LHCN-M2 (cell line): ENCODE measurements at places on chromosomes 2 and 18. TPM values are rescaled to one million over a fixed set of nuclear protein-coding genes. Genes with fewer than 3 reads are reported as not detected.

GRCh38 chr2:222232372-222232771 is 66.4 kb downstream of the PAX3 start:
- DNase-seq: no peak

GRCh38 chr2:205216580-205216979 is 465.7 kb upstream of the NRP2 start:
- no peak for DNase-seq

PROKR1 gene
- total RNA-seq: not detected in 2 replicates

- DNase-seq: peak; percentile 74
Measured at GRCh38 chr2:159118859-159119500, 150.5 kb downstream of the TANC1 start.

CPO gene
- total RNA-seq: not detected in 2 replicates

GRCh38 chr18:41579185-41579584 is 375.8 kb upstream of the PIK3C3 start:
- DNase-seq: no peak

GRCh38 chr2:122804494-122804893 is 1049.0 kb downstream of the TSN start:
- peak; percentile 0 for DNase-seq

RTP5 gene
- total RNA-seq: not detected in 2 replicates

GRCh38 chr2:72934683-72935610 is 17.6 kb downstream of the EMX1 start:
- DNase-seq: no peak

- no peak for DNase-seq
Measured at GRCh38 chr2:209696836-209697711, 74.6 kb upstream of the UNC80 start.

DNA sequence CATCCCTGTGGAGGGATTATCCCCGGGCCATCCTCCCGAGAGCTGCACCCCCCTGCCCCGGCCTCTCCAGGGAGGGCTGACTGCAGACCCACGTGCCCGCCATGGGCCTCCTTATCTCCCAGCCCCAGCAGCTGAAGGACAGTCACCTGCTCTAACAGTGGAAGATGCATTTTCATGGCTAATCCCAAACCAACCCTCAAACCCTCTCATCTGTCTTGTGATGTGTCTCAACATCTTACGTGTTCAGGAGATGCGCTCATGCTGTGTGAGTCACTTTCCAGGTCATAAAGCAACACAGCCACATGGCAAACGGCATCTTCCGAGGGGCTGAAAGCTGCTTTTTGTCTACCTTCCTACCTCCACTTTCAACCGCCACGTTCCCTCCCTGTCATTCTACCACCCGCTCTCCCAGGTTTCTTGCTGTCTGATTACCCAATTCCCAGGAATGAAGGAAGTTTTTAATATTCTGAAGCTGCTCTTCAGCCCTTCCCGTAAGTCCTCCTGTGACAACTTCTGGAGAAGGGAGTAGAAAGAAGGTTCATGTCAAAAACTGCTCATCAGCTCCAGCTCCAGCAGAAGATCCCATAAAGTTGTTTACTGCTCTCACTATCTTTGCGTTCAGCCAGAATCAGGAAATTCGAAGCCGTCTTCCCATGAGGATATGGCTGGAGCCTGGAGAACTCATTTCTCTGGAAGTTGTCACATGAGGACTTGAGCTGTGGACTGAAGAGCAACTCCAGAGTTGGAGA is 54.5 kb downstream of the MBP start:
- no peak for DNase-seq

DNA sequence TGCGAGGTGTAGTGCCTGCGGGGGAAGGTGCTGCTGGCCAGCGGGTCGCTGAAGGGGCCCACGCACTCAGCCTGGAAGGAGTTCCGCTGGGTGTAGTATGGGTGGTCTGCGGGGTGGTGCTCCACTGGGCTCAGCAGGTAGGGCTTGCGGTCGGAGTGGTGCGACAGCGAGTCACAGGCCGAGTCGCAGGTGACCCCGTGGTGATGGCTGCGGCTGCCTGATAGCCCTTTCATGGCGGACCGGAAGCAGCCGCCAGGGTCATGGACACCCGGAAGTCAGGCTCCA is 429.8 kb downstream of the TGIF1 start:
- no peak for DNase-seq

GRCh38 chr2:196271795-196272194 is 100.4 kb upstream of the STK17B start:
- DNase-seq: no peak

- no peak for DNase-seq
Measured at GRCh38 chr2:99275882-99276281, 20.4 kb upstream of the LYG2 start.

DNA sequence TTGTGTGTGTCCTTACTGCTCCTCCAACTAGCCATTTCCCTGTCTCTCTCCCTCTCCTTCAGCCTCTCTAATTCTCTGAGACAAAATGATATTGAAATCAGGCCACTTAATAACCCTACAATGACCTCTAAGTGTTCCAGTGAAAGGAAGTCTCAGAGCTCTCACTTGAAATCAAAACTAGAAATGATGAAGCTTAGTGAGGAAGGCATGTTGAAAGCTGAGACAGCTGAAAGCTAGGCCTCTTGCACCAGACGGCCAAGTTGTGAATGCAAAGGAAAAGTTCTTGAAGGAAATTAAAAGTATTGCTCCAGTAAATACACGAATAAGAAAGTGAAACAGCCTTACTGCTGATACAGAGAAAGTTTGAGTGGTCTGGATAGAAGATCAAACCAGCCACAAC is 72.9 kb downstream of the PRKCE start:
- DNase-seq: no peak

- no peak for DNase-seq
Measured at GRCh38 chr2:46779447-46779941, 136.1 kb downstream of the MCFD2 start.

- no peak for DNase-seq
Measured at GRCh38 chr2:81266106-81266505, 961.6 kb upstream of the LRRTM1 start.

- peak; percentile 19 for DNase-seq
Measured at GRCh38 chr2:149365931-149366583, 35.7 kb downstream of the LYPD6 start.

DNA sequence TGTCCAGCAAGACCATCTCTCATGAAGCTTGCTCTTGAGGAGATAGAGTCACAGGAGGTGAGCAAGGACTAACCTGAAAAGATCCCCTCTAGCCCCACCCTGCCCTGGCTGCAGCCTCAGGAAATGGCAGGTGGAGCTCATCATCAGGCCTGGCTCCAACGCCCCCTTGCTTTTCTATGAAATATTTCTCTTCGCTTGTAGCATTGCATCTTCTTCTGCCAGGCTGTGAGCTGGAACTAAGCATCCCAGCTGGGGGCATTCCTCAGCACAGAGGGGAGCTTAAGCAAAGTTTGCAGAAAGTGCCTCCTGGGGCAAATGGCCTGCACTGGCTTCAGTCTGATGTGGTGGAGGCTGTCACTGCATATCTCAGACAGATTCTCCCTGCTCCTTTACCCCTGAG is 90.1 kb upstream of the LGALSL start:
- no peak for DNase-seq

- DNase-seq: no peak
Measured at GRCh38 chr2:106292627-106293026, 98.5 kb upstream of the UXS1 start.

DNA sequence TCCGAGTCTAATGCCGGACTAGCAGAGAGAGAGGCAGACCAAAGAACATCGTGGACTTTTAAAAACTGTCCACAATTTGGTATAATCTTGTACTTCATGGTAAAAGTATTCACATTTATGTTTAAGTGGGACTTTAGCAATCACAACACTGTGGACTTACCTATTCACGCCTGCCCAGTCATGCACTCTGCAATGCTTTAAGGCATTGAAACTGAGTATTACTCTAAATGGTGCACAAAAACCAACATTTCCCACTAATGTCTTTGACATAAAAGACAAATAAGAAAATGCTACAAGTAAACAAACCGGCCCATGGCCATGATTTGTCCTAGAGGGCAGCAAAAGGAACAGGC is 91.3 kb downstream of the ACVR1 start:
- DNase-seq: no peak

DNA sequence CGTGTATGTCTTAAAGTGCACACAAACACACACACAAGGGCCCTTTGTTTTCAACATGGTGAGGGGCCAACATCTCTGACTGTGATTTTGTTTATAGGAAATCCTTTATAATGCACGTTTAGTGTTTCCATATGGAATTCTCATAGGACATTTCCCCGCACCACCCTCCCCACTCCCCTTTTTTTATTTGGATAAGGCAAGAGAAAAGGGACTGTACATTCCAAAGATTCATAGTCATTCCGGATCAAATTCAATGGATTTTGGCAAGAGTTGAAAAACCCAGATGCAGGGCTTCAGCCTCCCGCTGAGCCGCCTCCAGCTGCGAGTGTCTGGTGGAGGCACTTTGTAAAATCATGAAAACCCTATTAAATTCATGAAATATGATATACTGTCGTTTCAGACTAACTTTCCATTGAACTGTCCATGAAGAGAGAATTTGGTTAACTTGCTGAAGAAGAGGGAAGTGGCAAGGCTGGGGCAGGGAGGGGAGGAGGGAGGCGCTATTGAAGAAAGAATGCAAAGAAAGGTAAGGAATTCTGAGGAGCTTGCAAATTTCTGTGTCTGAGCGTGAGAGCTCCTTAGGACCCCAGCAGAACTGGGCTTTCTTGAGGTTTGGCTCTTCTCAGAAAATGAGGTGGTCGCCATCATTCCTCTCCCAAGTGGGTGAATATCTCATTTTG is 25.8 kb upstream of the SLC14A2 start:
- peak; percentile 87 for DNase-seq

DNA sequence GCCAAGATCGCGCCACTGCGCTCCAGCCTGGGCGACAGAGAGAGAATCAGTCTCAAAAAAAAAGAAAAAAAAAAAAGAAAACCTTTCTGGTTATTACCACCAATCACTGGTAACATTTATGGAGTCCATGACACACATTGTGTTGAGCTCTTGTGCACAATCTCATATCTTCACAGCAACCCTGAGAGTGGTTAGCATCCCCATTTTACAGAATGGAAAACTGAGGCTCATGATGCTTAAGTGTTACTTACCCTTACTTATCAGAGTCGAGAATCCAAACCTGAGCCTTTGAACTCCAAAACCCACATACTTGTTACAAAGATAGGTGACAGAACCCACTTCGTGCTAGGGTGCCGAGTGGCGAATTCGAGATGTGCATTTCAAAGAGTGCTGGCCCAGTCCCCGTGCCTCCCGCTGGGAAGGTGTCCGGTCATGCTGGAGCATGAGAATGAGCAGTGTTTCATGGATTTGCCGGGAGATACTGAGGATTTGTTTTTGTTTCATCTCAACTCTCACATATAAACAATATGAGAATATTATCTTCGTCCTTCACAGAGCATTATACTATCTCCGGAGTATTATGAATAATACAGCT is 50.9 kb downstream of the CYP27C1 start:
- no peak for DNase-seq

ST3GAL5 gene
- total RNA-seq: 34.4 and 55.0 TPM in 2 replicates

FHOD3 gene
- 8.5 and 8.7 TPM in 2 replicates for total RNA-seq

GRCh38 chr2:240998995-240999791 is 775 bp downstream of the SNED1 start:
- no peak for DNase-seq

DYNC2LI1 gene
- 20.9 and 21.8 TPM in 2 replicates for total RNA-seq

- DNase-seq: no peak
Measured at GRCh38 chr18:51339856-51340255, 142.4 kb upstream of the MEX3C start.

ALPI gene
- not detected in 2 replicates for total RNA-seq

RGPD8 gene
- total RNA-seq: 4.1 and 4.2 TPM in 2 replicates

- no peak for DNase-seq
Measured at GRCh38 chr18:45834306-45834705, 8.8 kb downstream of the SIGLEC15 start.

DNA sequence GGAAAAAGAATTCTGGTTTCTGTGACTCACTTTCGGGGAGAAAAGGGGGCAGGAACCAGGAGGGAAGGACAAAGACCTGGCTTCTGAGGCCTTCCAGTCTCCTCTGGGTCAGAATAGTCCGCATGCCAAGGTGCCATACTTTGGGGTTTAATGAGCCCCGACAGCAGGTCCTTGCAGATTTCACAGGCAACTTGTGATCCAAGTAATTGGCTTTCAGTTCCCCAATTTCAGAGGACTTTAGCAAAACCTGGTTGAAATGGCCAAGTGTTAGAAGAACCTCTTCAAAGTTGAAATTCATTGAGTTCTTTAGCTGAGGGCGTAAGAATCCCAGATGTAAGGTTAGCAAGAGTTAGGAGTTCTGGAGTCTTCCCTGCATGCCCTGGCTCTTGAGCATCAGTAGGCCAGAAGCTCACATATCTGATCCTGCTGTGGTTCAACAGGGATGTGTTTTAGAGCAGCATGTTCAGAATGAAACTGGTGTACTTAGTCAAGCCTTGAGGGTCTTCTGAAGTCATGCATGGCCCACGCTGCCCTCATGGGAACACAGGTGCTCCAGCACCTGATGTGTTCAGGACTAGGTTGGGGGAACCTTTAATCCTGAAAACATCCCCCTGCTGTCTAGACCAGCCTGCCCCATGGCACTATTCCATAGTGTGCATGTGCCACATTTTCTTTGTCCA is 143.0 kb downstream of the NUP35 start:
- no peak for DNase-seq

- peak; percentile 66 for DNase-seq
Measured at GRCh38 chr2:83850071-83850725, 608.9 kb downstream of the SUCLG1 start.

- DNase-seq: no peak
Measured at GRCh38 chr2:172345956-172346555, 81.3 kb upstream of the ITGA6 start.

- DNase-seq: no peak
Measured at GRCh38 chr2:8750221-8750620, 68.4 kb downstream of the ID2 start.

GRCh38 chr2:241852116-241852980 is 6.3 kb downstream of the PDCD1 start:
- DNase-seq: no peak

- DNase-seq: no peak
Measured at GRCh38 chr2:205957452-205958154, 128.4 kb downstream of the INO80D start.

DNA sequence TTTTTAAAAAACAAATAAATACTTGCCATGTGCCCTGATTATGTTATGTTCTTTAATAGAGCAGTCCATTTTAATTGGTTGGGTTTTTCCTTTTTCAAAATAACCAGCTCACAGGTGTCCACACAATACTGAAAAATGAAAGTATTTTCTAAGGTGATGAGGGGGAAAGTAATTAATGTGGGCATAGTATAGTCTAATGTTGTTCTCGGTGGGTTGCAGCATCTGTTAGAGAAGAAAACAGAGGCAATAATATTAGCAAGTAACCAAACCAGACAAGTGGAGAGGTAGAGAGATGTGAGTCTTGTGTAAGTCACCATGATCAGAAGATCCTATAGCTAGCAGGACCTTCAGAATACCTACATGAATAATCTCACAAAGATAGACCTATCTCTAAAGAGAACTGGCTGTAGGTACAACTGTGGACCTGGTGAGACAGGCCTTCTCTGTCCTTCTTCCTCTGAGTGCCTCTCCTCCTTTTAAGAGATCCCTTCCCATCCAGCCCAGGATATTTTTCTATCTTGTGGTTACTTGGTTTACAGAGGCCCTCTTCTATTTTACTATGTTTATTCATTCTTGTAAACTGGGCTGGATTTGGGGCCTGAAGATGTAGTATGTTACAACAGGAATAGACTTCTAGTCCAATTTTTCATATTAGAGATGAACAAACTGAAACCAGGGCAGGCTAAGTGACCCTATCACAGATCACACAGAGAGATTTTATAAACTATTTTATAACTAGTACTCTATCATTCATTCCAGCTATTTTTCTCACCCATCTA is 67.1 kb upstream of the MSTN start:
- DNase-seq: no peak

- DNase-seq: peak; percentile 54
Measured at GRCh38 chr2:131413148-131413747, 49.3 kb upstream of the RAB6D start.

ZSWIM2 gene
- 0.06 TPM in 1 of 2 replicates, not detected in the other for total RNA-seq
